Osteoblast (primary cell): ENCODE measurements at places on chromosomes 3 and 15. TPM values are rescaled to one million over a fixed set of nuclear protein-coding genes. Genes with fewer than 3 reads are reported as not detected.
A peak's percentile ranks its signal among the peaks of the same experiment; 100 is the strongest.

GRCh38 chr15:78634210-78635145, 6.5 kb downstream of the CHRNB4 start:
- no peaks in the 10 kb centered on the region for H3K36me3 ChIP-seq
- no peaks in the 10 kb centered on the region for H3K4me1 ChIP-seq
- H3K27me3 ChIP-seq, result no peaks in the 10 kb centered on the region
- H3K27ac ChIP-seq, result no peak overlapping the region
- no peak for DNase-seq

GRCh38 chr3:186053954-186054791, 54.7 kb downstream of the ETV5 start:
- H3K4me3 ChIP-seq, result no peak overlapping the region
- no peak overlapping the region for H3K27ac ChIP-seq
- peaks cover 9% of the 10 kb centered on the region for H3K4me1 ChIP-seq

DNA sequence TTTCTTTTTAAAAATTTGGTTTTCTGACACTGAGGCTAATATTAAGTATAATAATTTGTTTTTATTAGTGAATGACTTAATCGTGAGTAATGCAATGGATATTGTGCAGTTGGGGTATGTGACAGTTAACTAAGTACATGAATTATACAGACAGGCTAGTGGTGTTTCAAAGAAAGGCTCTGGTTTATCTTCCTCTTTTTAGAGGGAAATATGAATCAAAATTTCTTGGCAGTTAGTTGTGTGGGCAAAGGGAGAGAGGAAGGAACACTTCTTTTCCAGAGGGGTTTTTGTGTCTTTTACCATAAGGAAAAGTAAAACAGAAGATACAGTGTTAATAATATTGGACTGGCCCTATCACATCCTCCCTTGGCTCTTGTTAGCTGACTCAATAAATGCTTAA, 2.7 kb downstream of the ZNF654 start:
- H3K4me1 ChIP-seq, result peaks cover 24% of the 10 kb centered on the region
- DNase-seq, result peak; percentile 10
- no peak overlapping the region for H3K4me3 ChIP-seq
- H3K36me3 ChIP-seq, result no peaks in the 10 kb centered on the region
- H3K27ac ChIP-seq, result no peak overlapping the region

DNA sequence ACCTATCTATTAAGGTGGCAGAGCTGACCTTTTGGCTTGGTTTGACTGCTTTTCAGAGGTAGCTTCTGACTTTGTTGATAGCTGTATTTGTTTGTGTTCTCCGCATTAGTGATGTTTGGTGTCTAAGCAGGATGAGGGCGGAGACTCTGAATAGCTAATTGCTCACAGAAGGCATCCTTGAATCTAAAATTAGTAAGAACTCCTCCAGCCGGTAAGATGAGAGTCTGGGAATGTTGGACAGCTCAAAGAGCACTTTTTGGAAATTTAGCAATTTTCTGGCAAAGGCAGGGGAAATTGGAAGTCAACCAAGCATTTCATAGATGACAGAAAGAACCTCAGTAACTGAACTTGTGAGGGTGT, 174.1 kb downstream of the KLHL25 start:
- peaks cover 82% of the 10 kb centered on the region for H3K4me1 ChIP-seq
- H3K27ac ChIP-seq, result peak overlapping the region; percentile 98
- H3K27me3 ChIP-seq, result no peaks in the 10 kb centered on the region
- peak overlapping the region; percentile 69 for H3K4me3 ChIP-seq
- H3K36me3 ChIP-seq, result no peaks in the 10 kb centered on the region

GRCh38 chr15:71757741-71758530, 52.4 kb upstream of the NR2E3 start:
- peaks cover 19% of the 10 kb centered on the region for H3K4me1 ChIP-seq
- H3K4me3 ChIP-seq, result no peak overlapping the region
- no peaks in the 10 kb centered on the region for H3K27me3 ChIP-seq
- peaks cover 3% of the 10 kb centered on the region for H3K36me3 ChIP-seq
- H3K27ac ChIP-seq, result no peak overlapping the region

DNA sequence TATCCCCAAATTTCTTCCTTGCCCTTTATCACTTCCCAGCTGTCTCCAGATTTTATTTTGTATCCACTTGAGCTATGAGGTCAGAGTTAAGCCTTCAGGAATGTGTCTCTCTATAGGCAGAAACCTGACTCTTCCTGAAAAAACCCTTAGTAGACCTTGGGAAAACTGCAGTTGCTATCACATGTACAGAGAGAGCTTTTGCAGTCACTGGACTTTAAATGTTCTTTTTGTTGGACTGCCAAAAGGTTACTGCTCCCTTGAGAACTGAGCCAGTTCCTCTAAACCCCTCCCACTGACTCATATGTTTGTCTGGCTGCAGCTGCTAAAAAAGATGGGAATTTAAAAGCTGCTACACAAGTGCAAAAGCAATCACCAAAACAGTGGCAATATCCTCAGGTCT, 169.1 kb upstream of the CCDC54 start:
- peak; percentile 73 for DNase-seq
- no peaks in the 10 kb centered on the region for H3K36me3 ChIP-seq
- no peaks in the 10 kb centered on the region for H3K27me3 ChIP-seq
- H3K27ac ChIP-seq, result peak overlapping the region; percentile 84
- H3K4me3 ChIP-seq, result peak overlapping the region; percentile 18

Gene AP2M1
- total RNA-seq, result 375 and 427 TPM in 2 replicates

Gene TLR9
- not detected in 2 replicates for total RNA-seq

Gene ATP13A3
- total RNA-seq, result 248 and 311 TPM in 2 replicates

Gene CIB1
- total RNA-seq, result 21.4 and 23.0 TPM in 2 replicates

Gene UBAP1L
- 2.9 and 3.3 TPM in 2 replicates for total RNA-seq
